Occipital lobe (tissue), 3 donors: ENCODE measurements at places on chromosomes 3 and 15.

GRCh38 chr3:112376992-112377391, 44.0 kb downstream of the CD200 start:
- DNase-seq: no peak

DNA sequence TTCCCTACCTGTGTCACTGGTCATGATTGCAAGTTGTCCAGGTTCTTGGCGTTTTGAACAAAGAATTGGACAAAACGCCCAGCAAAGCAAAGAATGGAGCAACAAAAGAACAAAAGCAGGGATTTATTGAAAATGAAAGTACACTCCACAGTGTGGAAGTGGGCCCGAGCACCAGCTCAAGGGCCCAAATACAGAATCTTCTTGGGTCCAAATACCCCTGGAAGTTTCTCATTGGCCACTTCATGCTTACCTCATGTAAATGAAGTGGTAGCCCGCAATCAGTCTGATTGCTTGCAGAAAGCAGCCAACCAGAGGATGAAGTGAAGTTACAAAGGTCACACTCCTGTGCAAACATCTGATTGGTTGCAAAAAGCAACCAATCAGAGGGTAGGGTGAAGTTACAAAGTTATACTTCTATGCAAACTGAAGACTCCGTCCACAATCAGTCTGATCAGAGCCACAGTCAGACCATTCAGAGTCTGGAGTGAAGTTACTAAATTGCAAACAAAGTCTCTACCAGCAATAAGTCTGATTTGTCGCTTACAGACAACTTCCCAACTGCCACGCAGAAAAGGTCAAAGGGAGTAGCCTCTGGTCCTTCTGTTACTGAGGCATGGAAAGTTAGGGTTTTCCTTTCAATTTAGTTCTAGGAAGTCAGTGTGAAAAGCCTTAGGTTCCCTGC, 8.3 kb upstream of the TM4SF1 start:
- no peak for DNase-seq

DNA sequence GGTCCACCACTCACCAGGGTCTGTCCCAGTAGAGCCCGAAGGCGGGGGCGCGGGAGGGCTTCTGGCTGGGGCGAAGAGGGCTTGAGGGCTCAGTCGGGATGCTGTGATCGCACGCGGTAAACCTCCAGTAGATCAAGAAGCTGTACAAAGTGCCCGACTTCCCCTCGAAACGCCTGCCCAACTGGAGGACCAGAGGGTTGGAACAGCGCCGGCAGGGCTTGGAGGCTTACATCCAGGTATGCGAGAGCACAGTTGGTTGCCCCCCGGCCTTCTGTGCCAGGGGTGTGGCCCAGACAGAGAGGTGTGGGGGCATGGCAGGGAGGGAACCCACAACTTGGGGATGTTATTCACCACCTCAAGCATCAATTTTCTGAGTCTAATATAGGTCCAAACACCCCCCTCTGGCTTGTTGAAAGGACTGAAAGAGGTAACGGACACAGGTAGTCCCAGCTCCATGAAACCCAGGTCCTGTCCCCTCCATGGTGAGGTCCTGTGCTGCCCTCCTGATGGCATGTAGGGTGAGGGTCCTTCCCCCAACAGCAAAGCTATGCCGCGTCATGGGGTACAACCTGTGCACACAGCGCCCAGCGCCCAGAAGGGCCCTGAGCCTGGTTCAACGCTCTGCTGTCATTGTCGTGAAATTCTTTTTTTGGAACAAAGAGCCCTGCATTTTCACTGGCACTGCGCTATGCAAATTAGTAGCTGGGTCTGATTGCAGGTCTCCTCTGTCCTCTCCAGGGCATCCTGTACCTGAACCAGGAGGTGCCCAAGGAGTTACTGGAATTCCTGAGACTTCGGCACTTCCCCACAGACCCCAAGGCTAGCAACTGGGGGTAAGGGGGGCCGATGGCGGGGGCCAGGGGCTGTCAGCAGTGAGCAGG, 1.2 kb downstream of the SNX22 start:
- DNase-seq: no peak

DNA sequence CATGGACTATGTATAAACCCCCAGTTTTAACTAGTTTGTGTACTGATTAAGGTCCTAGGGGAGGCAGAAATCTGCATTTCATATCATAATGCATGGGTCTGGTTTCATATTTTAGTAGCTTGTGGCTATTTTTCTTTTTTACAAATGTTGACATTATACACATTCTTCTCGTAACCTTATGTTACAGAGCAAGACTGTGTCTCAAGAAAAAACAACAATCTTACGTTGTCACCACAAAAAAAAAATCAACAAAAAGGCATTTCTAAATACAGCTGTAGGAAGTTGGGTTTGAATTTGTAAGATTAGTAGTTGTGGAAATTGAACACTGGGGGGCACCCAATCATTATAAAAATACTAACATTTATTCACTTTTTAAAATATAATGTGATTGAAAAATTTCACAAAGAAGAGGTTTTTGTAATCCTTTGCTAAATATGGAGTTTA, 17.9 kb downstream of the SERP1 start:
- no peak for DNase-seq

GRCh38 chr3:84304214-84304613, 654.6 kb upstream of the CADM2 start:
- no peak for DNase-seq

DNA sequence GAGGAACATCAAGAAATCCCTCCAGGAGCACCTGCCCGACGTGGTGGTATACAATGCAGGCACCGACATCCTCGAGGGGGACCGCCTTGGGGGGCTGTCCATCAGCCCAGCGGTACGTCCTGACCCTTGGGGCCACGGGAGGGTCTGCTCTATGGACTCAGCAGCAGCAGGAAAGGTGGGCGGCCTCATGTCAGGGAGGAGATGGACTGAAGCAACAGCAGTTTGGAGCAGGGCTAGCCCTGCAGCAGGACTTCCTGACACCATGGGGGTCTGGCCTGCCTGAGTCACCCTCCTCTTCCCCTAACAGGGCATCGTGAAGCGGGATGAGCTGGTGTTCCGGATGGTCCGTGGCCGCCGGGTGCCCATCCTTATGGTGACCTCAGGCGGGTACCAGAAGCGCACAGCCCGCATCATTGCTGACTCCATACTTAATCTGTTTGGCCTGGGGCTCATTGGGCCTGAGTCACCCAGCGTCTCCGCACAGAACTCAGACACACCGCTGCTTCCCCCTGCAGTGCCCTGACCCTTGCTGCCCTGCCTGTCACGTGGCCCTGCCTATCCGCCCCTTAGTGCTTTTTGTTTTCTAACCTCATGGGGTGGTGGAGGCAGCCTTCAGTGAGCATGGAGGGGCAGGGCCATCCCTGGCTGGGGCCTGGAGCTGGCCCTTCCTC, 24.2 kb downstream of the HDAC11 start:
- DNase-seq: no peak

- no peak for DNase-seq
Observed at GRCh38 chr15:89494941-89495637, 1.3 kb downstream of the RHCG start.

DNA sequence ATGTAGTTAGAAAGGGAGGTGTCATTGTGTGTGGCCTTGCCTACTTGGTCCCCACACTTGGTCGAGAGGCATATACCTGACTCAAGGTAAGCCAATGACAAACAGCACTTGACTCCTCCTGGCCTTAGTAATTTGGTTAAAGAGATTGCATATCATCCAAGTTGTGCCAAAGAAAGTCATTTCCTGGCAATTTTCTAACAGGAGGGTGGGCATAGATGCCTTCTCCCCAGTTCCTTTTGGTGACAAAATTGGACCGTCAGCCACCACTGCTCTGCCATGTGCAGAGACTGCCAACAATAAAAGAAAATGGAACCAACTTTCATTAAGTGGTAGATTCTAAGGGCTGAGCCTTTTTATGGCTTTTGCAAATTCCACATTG, 7.9 kb upstream of the LEKR1 start:
- no peak for DNase-seq

DNA sequence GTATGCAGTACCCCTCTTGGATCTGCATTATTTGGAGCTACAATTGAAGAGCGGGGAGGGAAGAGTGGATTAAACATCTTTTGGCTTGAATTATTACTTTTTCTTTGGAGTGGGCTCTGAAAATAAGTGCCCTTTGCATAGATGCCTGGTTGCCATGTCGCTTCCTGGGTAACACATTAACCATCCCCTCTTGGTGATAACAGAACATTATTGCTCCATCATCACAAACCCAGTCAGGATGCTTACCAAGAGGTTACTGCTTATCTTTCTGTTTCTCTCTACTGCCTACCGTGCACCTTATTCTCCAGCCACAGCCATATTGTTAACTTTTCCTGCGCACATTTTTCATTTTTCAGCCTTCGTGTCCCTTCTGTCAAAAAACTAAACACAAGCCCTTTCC, 42.7 kb upstream of the CLRN1 start:
- no peak for DNase-seq

- no peak for DNase-seq
Observed at GRCh38 chr3:154522036-154522602, 92.1 kb upstream of the GPR149 start.

DNA sequence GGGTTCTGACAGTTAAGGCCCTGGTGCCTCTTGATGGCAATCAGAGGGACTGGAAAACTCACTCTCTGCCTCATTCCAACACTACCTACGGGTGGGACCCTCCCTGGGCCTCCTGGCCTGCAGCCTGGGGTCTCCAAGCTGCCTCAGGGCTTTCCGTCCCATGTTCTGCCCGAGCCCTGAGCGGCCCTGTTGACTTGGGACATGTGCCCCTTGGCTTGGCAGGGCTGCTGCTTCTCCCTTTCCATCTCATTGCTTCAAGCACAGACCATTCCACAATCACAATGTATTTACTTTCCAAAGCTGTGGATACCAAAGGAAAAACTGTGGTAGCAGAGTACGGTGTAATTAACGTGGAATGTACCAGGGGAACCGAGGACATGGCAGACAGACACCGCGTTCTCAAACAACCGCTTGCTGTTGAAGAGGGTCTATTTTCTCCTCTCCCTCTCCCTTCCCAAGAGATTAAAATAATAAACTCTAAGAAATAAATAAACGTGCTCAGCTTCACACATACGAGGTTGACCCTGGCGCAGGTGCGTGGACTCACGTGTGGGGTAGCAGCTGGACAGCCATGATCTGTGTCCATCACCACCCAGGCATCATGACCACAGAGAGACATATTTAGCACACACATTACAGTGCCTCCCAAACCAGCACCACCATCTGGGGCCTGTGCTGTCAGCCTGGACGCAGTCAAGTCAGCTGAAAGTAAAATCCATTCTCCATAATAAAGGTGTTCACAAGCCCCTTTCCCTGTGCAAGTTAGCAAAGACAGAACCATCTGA, 172.0 kb downstream of the XXYLT1 start:
- no peak for DNase-seq

DNA sequence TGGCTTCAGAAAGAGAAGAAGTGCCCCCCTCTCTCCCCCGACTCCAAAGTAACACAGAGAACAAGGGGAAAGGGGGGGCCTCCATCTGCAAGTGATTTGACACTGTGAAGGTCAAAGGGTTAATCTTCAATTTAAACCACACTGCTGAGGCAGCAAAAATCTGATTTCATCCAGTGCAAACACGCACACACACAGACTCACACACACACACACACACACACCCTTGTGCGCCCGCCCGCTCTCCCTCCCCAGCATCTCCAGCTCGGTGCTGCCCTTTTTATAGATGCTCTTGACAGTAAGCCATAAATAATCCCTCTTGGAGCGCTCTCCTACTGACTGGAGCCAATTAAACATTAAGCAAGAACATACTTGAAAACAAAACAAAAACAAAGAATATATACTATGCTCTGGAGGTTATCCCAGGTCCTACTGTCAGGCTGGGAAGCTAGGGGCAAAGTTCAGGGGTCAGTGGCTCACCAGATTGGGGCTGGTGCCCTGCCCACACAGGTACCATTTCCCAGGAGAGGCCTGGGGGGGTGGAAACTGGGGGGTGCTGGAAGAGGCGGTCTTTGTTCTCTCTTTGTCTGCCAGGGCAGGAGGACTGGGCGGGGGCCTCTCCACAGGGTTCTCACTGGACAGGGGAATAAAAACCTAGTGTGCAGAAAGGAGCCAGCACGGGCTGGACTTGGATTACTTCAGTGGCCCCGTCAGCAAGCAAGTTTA, 16.3 kb downstream of the BMF start:
- DNase-seq: no peak

GRCh38 chr3:10553591-10554235, 48.3 kb upstream of the ATP2B2 start:
- DNase-seq: no peak

GRCh38 chr3:34381243-34381642, 582.8 kb downstream of the PDCD6IP start:
- no peak for DNase-seq

GRCh38 chr15:75694241-75695182, 18.1 kb downstream of the CSPG4 start:
- DNase-seq: peak; percentile 93

DNA sequence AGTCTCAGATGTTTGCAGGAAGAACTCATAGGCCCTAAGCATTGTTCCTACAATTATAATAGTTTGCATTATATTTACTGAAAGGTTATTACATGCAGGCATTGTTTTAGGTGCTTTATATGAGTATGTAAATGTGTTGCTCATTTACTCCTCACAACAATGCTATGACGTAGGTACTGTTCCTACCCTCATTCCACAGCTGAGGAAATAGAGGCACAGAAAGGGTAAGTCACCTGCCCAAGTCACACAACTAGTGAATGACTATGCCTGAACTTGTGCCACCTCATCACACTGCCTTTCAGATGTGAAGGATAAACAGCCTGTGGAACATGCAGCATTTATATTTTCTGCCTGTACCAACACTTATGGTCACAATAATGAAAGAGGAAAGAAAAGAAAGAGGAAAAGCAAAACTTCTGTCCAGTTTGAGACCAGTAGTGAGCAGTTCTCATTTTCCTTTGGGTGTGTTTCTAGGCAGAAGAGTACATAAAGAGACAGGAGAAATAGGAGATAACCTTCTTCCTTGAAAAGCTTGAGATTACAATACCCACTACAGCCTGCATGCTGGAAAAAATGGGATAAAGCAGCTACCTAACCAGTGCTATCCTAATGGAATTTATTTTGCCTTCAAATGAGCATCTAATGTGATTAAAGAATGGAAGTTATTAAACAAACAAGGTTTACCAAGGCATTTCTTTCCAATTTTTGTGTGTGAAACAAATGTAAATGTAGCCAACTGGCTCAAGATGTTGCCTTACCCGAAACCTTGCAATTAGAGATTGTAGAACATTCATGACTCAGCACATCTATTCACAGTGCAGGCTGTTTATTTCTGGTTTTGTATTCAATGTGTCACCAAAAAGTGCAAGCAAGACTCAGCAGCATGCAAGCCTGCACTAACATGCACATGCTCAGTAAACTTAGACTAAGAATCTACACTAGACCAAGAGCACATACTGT, 20.5 kb upstream of the ENTPD3 start:
- no peak for DNase-seq

GRCh38 chr15:77738441-77739302, 106.0 kb upstream of the LINGO1 start:
- no peak for DNase-seq

DNA sequence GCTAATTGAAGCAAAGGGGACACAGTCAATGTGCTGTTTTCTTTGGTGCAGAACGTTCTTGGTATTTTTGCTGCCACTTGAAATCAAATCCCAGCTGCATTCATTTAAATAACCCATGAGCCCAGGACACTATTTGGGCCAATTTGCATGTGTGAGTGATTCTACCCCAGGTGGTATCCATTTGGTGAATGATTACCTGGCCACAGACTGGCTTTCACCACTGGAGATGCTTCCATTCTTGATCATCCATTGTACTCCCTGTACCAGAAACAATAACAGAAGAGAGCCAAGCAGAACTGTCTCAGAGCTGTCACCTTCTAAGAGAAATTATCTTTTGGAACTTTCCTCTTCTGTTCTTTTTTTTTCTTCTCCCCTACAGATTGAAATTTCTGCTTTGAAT, 139.7 kb upstream of the RARB start:
- DNase-seq: no peak

GRCh38 chr3:96844204-96844514, 29.8 kb downstream of the EPHA6 start:
- no peak for DNase-seq

GRCh38 chr15:41981371-41982132, 9.2 kb upstream of the EHD4 start:
- no peak for DNase-seq
